Activated T-helper 1 cell treated with anti-CD3 and anti-CD28 coated beads, Interleukin-2, amount 50 U/mL, for 16 hours (primary cell): ENCODE measurements at places on chromosomes 1 and 21.
A peak's percentile ranks its signal among the peaks of the same experiment; 100 is the strongest.

DNA sequence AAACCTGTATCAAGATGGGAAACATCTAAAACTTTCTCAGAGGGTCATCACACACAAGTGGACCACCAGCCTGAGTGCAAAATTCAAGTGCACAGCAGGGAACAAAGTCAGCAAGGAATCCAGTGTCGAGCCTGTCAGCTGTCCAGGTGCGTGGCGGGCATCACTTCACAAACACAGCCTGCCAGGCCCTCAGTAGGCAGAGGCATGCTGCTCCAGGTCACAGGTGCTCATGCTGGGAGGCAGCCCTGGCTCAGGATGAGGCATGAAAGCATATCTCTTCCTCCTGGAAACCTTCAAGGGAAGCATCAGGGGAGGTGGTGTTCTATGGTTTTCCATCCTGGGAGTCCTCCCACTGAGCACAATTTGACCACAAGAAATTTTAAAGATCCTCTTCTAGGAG lies 6.3 kb downstream of the CD2 start:
- no peak for DNase-seq

DNA sequence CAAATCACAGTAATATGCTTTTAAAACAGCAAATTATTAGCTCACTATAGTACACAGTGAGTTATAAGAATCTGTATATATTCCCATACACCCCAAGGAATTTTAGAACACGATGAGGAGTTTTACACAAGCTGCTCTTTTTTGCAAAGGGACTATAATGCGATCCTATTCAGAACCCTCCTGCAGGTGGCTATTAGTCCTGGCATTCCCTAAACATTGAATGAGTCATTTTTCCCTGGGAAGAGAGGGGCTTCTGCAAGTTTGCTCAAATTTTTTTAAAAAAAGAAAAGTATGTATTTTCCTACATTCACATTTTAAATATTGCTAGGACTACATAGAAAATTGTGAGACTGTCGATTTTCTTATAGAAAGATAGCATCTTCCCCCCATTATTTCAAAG lies 106.3 kb downstream of the COL11A1 start:
- no peak for DNase-seq

DNA sequence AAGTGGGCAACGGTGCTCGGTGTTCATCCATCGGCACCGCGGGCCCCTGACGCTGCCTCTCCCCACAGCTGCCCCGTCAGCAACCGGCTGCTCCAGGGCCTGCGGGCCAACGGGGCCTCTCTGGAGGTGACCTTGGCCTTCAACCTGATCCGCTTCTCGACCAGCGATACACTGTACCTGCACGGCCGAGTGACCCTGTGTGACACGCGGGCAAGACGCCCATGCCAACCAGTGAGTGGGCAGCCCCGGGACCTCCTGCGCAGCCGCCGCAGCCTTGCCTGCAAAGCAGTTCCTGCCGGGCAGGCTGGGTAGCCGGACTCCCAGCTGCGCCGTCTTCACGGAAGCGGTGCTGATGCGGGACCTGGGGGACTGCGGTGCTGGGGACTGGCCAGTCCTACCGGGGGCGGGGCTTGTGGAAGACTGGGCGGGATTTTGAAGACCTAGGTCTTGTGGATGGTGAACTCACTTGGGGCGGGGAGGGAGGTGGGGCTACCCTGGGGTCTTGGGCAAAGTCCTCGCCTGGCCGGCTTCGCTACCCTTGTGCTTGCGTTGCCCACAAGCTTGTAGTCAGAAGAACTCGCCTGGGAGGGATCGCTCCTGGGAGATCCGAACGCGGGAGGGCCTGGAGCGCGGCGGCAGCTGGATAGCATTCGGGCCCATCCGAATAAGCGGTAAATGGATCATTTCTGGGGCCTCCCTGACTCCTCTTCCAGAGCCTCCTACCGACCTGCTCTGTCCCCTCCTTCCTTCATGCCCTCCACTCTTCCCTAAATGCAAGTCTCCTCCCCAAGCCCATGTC lies 8.8 kb upstream of the CEP85 start:
- DNase-seq: peak; percentile 7

GRCh38 chr1:218439541-218440295 lies 94.6 kb downstream of the TGFB2 start:
- DNase-seq: no peak

DNA sequence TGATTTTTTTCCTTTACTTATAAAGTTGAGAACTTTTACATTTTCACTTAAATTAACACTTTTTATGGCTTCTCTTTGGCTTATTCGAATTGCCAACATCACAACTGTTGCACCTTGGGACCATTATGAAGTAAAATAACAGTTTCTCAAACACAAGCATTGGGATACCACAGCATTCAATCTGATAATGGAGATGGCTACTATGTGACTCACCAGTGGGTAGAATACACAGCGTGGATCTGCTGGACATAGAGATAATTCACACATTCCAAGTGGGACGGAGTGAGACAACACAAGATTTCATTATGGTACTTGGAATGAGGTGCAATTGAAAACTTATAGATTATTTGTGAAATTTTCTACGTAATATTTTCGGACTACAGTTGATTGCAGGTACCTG lies 68.0 kb downstream of the ADAMTS1 start:
- no peak for DNase-seq

- DNase-seq: no peak
These were observed 128.5 kb upstream of the KCNK1 start for GRCh38 chr1:233485385-233485784.

DNA sequence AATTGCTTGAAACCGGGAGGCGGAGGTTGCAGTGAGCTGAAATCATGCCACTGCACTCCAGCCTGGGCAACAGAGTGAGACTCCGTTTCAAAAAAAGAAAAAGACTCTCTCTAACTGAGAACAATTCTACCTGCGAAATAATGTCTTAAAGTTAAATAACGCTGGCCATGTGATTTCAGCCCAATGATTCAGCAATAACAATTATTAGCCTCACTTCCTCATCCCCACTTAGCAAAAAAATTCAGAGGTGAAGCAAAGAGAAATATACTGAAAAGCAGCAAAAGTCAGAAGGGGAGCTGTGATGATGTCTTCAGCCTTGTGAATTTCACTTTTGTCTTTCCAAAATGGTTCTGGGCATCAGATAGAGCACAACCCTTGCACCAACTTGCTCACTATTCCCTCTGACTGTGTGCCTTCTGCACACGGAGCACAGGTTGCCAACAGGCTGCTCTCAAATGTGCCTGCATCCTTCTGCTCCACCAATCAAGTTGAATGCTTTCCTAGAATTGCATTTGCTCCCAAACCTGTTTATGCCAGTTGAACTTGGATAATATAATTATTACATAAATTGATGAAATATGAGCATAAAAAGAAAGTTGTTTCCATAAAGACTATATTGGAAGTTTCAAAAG lies 79.8 kb upstream of the IPO9 start:
- DNase-seq: no peak

DNA sequence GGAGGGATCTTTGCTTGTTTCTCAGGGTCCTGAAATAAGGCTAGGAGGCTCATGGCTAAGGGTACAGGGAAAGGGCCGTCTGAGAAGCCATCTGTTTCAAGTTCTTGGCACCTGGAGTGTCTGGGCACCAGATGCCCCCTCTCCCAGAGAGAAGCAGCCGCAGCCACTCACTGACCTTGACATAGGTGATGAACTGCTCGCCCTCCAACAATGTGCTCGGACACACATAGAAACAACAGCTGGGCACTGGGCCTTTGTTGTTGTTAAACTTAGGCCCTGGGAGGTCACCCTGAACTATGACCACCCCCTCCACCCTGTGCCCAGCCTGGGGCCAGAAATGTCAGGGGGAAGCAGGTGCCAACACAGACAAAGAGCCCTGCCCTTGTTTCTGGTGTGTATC lies 9.2 kb upstream of the TNNI1 start:
- no peak for DNase-seq

DNA sequence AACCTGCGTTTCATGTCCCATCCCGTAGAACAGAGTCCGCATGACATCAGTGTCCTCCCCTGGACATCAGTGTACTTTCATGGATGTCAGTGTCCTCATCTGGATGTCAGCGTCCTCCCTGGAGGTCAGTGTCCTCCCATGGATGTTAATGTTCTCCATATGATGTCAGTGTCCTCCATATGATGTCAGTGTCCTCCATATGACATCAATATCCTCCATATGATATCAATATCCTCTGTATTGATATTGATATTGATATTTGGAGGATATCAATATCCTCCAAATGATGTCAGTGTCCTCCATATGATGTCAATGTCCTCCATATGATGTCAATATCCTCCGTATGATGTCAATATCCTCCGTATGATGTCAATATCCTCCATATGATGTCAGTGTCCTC lies 284.9 kb downstream of the AJAP1 start:
- DNase-seq: no peak

GRCh38 chr1:237873487-237874211 lies 17.1 kb downstream of the ZP4 start:
- DNase-seq: no peak

GRCh38 chr1:21749109-21749508 lies 33.8 kb downstream of the USP48 start:
- no peak for DNase-seq

DNA sequence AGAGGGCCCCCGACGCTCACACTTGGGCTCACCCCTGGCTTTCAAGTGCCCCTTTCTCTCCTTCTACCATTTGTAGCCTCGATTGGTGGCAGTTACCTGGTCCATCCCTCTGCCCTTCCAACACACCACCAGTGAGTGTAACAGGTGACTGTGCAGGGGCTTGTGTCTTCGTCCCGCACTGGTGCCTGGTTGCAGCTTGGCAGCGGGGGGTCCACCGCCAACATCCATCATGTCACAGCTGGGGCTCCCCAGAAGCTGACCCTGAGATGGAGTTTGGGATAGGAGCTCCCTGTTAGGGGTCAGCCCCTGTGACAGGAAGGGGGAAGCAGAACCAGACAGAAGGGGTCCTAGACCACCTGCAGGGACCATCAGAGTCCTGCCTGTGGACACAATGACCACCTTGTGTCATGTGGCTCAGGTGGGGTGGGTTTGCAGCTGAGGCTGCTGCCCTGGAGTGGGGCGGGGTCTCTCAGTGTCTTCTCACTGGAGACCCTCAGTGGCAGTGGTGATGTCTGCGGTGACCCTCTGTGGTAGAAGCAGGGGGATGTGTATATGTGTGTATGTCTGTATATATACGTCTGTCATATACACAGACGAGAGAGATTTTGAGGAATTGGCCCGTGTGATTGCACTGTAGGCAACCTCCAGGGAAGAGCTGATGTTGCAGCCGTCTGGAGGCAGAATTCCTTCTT lies 3.6 kb upstream of the CALML6 start:
- DNase-seq: no peak

DNA sequence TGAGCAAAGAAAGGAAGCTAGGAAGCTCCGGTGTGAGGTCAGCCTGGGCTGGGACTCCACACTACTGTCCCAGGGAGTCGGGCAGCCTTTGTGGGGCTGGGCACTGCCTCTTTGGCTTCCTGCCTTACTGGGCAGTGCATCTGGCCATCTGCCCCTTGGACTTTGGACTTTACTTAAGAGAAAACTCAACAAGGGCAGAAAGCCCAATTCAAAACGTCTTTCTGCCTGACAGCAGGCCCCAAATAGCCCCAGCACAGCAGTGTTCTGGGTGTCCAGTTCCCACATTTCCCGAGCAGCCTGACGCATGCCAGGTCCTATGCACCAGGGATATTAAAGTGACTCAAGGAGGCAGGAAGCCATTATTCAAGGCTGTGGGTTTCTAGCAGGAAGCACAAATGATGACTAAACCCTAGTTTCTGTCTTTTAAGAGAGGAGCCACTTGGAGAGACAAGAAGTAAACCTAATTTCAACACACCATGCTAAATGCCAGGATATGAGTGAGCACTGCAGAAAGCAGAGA lies 37.9 kb upstream of the EDEM3 start:
- no peak for DNase-seq

DNA sequence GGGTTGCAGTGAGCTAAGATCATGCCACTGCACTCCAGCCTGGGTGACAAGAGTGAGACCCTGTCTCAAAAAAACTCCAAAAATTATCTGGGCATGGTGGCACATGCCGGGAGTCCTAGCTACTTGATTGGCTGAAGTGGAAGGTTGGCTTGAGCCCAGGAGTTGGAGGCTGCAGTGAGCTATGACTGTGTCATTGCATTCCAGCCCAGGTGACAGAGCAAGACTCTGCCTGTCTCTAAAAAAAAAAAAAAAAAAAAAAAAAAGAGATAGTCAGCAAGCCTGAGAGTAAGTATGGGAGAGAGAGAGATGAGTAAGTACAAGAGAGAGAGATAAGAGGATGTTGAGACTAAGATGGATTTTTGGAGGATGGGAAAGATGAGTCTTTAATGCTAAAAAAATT lies 180.8 kb upstream of the CACYBP start:
- no peak for DNase-seq

GRCh38 chr1:45258059-45258650 lies 51.8 kb upstream of the ZSWIM5 start:
- no peak for DNase-seq

- no peak for DNase-seq
These were observed 38.6 kb downstream of the C1orf87 start for GRCh38 chr1:60034999-60035398.

- no peak for DNase-seq
These were observed 107.9 kb downstream of the FGGY start for GRCh38 chr1:59404796-59405195.

GRCh38 chr1:168273575-168273974 lies 7.1 kb upstream of the TBX19 start:
- no peak for DNase-seq

GRCh38 chr21:37837381-37837780 lies 78.9 kb downstream of the KCNJ6 start:
- DNase-seq: no peak

- no peak for DNase-seq
These were observed 85.7 kb upstream of the SLC45A1 start for GRCh38 chr1:8232036-8232757.

- no peak for DNase-seq
These were observed 10.0 kb downstream of the MAP3K21 start for GRCh38 chr1:233337505-233337904.

GRCh38 chr1:119115311-119115710 lies 25.1 kb downstream of the WARS2 start:
- DNase-seq: no peak

- DNase-seq: no peak
These were observed 8.0 kb downstream of the PLXNA2 start for GRCh38 chr1:208235982-208236761.

DNA sequence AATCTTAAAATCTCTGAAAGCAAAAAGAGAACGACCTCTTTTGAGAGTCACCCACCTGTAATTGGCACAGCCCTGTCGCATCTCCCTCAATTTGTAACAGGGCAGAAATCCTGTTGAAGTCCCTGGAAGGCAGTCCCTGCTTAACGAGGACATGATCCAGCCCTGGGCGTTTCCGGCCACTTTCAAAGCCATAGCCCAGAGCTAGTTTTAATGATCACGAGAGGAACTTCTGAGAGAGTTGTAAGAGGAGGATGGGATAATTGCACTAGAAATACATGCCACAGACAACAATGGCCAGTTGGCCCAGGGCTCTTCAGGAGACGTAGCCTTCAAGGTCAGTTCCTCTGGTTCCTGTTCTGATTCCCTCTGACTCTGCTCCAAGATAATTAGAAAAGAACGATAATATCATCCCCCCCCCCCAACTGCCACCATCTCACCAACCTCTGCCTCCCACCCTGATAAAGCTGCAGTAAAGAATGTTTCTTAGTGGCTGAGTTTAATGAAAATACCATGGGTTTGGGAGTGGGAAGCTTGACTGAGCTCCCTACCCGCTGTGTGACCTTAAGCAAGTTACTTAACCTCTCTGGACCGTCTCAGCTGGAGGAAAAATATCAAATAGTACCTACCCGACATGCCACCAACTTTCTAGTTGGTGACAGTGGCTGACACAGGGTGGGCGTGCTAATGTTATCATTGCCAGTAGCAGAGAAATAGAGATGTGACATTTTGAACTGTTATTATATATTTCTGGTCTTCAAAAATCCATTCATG lies 140.0 kb downstream of the OMA1 start:
- DNase-seq: no peak
